Thyroid gland (tissue), 4 donors: ENCODE measurements at places on chromosomes 4 and X. TPM values are rescaled to one million over a fixed set of nuclear protein-coding genes. Genes with fewer than 3 reads are reported as not detected.
A peak's percentile ranks its signal among the peaks of the same experiment; 100 is the strongest.

- H3K27me3 ChIP-seq, result no peaks in the 10 kb centered on the region
- no peak for DNase-seq
- no peak overlapping the region for H3K27ac ChIP-seq
- no peaks in the 10 kb centered on the region for H3K36me3 ChIP-seq
Measured at GRCh38 chr4:42819863-42820514, 72.5 kb upstream of the GRXCR1 start.

The PAQR3 gene
- 12.5 TPM for total RNA-seq

- no peaks in the 10 kb centered on the region for H3K36me3 ChIP-seq
- H3K4me1 ChIP-seq, result peaks cover 36% of the 10 kb centered on the region
- H3K27me3 ChIP-seq, result no peaks in the 10 kb centered on the region
- DNase-seq, result peak; percentile 93
Measured at GRCh38 chr4:41384992-41385391, 128.3 kb downstream of the UCHL1 start.

- no peaks in the 10 kb centered on the region for H3K27me3 ChIP-seq
- H3K4me1 ChIP-seq, result no peaks in the 10 kb centered on the region
- no peaks in the 10 kb centered on the region for H3K36me3 ChIP-seq
- DNase-seq, result no peak
- H3K4me3 ChIP-seq, result no peak overlapping the region
- H3K27ac ChIP-seq, result no peak overlapping the region
Measured at GRCh38 chr4:146370841-146371240, 150.9 kb downstream of the SLC10A7 start.

GRCh38 chrX:43868791-43869190, 13.5 kb downstream of the MAOB start:
- no peaks in the 10 kb centered on the region for H3K36me3 ChIP-seq
- no peaks in the 10 kb centered on the region for H3K27me3 ChIP-seq
- no peaks in the 10 kb centered on the region for H3K4me1 ChIP-seq
- no peak overlapping the region for H3K27ac ChIP-seq

DNA sequence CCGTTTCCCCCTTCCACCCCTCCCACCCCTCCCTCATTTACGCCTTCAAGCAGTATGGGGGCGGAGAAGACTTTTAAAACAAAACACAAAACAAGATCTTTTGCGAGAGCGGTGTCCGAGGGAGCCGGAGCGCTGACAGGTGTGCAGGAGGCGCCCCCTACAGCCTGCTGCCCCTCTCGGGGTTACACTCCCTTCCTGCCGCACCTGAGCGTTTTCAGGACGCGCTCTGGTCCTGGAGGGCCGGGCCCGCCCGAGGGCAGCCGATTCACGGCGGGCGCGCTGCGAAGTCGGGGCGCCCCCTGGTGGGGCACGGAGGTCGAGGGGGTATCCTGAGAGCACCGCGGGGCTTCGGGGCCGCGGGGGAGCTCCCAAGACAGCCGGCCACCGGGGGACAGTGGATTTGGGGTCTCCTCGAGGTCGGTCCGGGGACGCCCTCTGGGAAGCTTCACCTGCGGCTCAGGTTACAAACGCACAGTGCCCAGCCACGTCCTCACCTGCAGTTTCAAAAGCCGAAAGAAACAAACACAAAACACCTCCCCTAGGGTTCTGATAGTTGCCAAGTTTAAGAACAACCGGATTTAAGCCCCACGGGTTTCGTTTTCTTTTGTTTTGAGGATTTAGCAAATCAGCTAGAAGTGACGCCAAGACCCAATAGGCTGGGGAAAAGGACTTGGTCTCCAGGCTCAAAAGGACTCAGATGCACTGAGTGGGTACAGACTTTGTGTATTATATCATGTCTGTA, 8.0 kb upstream of the NEUROG2 start:
- peak; percentile 64 for DNase-seq
- no peaks in the 10 kb centered on the region for H3K36me3 ChIP-seq
- H3K4me1 ChIP-seq, result peaks cover 24% of the 10 kb centered on the region
- peaks cover 68% of the 10 kb centered on the region for H3K27me3 ChIP-seq

The S100P gene
- not detected for total RNA-seq

DNA sequence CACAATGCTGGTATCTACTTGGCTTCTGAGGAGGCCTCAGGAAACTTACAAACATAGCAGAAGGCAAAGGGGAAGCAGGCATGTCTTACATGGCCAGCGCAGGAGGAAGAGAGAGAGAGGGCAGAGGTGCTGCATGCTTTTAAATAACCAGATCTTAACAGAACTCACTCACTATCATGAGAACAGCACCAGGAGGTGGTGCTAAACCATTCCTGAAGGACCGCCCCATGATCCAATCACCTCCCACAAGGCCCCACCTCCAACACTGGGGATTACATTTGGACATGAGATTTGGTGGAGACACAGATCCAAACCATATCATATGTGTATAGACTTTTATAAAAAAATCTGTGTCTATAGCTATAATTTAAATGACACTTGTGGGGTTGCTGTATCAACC, 48.6 kb upstream of the ERVMER34-1 start:
- H3K36me3 ChIP-seq, result no peaks in the 10 kb centered on the region
- no peak overlapping the region for H3K27ac ChIP-seq
- H3K4me1 ChIP-seq, result no peaks in the 10 kb centered on the region
- no peak overlapping the region for H3K4me3 ChIP-seq

DNA sequence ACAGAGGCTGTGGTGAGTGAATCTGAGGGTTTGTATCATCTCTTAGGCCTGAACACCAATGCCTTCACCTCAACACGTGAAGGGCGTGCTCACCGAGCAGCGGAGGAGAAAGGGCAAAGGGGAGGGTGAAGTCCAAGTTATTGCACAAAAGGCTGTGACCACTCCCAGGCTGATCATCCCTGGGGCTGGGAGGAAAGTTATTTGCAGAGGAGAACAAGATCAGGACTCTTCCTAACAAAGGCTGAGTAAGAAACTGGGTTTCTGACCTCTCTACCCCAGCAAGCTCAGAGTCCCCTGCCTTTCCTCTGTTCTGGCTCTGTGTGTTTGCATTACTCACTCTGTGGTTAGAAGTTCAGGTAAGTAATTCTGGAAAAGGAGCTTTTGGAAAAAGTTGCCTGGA, 366.3 kb upstream of the CXorf51A start:
- H3K27me3 ChIP-seq, result no peaks in the 10 kb centered on the region
- H3K27ac ChIP-seq, result no peak overlapping the region
- no peak overlapping the region for H3K4me3 ChIP-seq
- H3K36me3 ChIP-seq, result no peaks in the 10 kb centered on the region
- H3K4me1 ChIP-seq, result no peaks in the 10 kb centered on the region

GRCh38 chr4:15653420-15653819, 1.7 kb downstream of the FBXL5 start:
- no peak overlapping the region for H3K4me3 ChIP-seq
- H3K27me3 ChIP-seq, result no peaks in the 10 kb centered on the region
- DNase-seq, result no peak
- peaks cover 42% of the 10 kb centered on the region for H3K4me1 ChIP-seq
